ENCODE measurements at places on chromosomes 5 and 9.

DNA sequence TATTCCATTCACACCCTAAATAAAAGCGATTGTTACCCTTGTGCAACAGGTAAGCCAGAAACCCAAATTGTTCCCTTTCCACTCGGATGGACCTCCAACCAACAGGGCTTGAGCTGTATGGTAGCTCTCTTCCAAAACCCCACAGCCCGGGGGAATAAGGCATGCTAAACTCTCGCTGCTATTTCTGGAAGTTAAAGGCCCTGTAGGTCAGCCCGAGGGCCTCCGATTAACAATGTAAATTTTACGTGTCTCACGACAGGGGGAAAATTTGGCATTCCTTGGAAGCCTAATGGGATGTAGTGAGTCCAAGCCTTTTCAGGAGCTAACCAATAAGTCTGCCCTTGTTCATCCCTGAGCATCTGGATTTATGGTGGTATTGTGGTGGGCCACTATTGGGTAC lies 26.0 kb downstream of the CNOT8 start:
- no peak for DNase-seq

DNA sequence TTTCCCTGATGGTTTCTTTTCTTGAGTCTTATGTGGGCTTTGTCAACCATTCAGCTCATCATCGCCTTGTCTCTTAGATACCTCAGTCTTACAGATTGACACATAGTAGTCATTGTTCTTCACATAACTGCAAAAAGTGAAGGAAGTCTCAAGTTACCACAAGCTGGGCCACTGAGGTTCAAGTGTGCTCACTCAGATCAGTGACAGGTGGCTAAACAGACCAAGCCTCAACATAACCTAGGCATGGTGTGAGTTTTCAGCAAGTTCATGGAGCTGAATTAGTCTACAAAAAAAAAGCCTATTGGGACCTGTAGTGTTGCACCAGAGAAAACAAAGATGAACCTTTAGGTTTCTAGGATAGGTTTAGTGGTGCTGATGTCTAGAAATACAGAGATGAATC lies 58.2 kb downstream of the RFK start:
- DNase-seq = no peak

DNA sequence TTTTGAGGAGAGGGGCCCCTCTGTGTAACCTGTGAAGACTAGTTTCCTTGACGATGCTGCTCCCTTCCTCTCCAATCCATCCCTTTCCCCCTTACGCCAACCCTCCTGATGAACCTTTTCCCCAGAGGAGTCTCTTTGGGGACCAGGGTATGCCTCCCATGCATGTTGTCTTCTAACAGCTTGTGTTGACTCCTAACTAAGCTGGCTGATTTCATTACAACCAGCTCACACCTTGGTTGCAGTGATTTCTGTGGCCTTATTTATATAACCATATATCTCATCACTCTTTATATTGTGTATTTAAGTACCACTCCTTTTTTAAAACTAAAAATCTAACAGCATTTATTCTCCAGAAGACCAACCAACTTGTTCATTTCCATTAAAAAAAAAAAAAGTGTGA lies 42.5 kb downstream of the SFXN1 start:
- no peak for DNase-seq

GRCh38 chr5:168413062-168413461 lies 73.2 kb upstream of the RARS1 start:
- DNase-seq = no peak

DNA sequence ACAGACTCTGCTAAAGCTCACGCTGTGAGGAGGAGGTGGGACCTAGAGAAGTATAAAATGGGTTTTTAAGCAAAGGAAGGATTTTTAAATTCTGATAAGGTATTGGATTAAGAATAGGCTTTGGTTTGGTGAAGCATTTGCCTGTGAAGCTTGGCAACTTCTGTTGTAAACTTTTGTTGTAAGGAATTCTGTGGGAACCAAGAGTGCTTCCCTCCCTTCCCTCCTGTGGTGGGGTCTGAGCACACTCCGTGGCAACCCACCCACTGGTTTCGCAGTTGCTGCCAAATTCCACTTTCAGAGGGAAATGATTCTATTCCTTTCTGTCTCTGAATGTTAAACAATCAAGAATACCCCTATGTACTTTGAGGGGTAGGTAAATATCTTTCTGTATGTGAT lies 28.6 kb upstream of the GTF2H2C start:
- no peak for DNase-seq

GRCh38 chr9:112900488-112900887 lies 9.8 kb upstream of the SLC46A2 start:
- no peak for DNase-seq

DNA sequence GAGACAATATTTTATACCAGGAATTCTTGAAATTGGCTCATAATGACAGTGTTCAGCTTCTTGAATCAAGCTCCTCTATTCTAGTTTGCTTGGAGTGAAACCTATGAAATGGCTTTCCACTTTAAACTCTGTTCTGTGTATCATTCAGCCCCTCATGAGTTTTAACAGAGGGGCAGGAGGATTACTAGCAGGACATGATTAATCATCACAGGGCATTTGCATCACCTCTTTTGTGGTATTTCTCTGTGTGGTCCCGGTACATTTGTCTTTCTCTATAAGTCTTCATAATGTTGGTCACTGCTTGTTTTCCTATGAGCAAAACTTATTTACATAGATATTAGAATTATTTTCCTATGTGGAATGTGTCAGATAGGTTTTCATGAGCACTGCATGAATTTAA lies 21.2 kb downstream of the CAST start:
- no peak for DNase-seq

DNA sequence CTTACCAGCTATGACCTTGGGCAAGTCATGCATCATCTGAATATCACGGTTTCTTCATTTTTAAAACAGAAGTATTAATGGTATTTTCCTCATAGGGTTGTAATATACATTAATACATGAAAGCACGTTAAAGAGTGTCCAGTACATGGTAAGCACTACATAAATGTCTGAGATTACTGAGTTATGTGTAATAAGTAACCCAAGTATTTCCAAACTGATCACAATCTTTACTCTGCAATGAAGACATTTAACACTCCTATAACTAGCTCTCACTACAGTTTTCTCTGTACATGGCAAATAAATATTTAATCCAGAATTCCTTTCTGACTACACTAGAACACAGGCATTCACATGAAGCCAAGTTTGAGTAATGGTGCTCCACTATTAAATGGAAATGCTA lies 4.0 kb downstream of the GLDC start:
- DNase-seq = no peak

DNA sequence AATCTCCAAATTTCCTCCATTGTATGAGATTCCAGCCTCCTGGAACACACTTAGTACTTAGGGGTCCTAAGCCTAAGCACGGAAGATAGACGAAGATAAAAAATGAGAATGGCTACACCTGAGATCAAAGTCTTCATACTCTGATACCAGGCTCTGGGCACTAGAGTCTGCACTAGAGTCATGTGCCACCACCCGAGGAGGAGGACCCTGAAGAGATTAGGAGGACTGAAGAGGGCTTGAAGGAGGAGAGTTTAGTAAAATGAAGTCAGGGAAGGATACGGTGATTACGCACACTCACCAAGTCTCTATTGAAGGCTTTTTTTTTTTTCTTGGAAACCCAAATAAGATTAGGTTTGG lies 573 bp upstream of the SPATA24 start:
- DNase-seq = no peak

DNA sequence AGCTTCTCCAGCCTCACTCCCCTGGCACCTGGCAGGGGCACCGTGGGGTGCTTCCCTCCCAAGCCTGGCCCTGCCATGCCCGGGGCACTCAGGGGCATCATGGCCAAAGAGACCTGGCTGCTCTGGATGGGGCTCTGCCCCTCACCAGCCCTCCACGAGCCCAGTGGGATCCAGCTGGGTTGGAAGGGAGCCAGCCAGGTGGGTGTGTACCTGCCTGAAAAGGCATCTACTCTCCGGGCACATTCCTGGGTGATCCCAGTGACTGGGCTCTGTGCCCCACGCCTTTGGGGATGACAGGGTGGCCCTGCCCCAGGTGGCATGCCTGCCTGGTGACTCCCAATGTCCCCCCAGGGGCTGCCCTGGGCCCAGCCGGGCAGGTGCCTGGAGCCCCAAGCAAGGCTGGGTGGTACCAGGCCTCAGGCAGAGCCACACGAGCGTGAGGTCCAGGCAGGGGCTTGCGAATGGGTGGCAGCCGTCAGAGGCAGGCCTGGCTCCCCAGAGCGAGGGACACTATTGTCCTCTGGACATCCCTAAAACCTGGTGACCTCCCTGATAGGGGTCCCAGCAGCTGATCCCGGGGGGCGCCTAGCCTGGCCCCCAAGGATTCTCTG lies 777 bp downstream of the GPSM1 start:
- peak; percentile 40 for DNase-seq

- no peak for DNase-seq
These were observed 108.4 kb downstream of the MSX2 start for GRCh38 chr5:174832811-174833210.

DNA sequence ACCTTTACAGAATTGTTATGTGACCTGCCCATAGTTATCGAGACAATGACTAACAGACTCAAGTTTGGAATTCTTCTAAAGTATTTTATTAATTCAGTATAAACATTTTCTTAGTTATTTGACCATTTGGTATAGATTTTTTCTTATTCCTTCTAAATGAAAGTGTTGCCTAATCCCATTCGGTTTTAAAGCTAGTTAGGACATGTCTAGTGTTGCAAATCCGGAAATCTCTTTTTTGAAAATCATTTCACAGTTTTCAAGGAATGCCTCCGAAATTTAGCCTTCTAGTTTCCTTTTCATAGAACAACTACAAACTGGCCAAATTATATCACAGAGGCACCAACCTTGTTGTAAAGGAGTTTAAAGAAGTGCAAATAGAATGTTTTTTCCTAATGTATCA lies 171.8 kb downstream of the XRCC4 start:
- no peak for DNase-seq

- DNase-seq = no peak
These were observed 1.5 kb downstream of the DIRAS2 start for GRCh38 chr9:90641086-90641485.

GRCh38 chr9:124238546-124239140 lies 19.1 kb upstream of the NEK6 start:
- DNase-seq = no peak

GRCh38 chr5:68744206-68744605 lies 349.6 kb upstream of the SLC30A5 start:
- DNase-seq = no peak

- DNase-seq = no peak
These were observed 475.6 kb upstream of the PTGER4 start for GRCh38 chr5:40204144-40204543.

GRCh38 chr9:25415718-25416117 lies 262.5 kb downstream of the TUSC1 start:
- DNase-seq = no peak

GRCh38 chr5:40483316-40483715 lies 196.4 kb upstream of the PTGER4 start:
- no peak for DNase-seq

DNA sequence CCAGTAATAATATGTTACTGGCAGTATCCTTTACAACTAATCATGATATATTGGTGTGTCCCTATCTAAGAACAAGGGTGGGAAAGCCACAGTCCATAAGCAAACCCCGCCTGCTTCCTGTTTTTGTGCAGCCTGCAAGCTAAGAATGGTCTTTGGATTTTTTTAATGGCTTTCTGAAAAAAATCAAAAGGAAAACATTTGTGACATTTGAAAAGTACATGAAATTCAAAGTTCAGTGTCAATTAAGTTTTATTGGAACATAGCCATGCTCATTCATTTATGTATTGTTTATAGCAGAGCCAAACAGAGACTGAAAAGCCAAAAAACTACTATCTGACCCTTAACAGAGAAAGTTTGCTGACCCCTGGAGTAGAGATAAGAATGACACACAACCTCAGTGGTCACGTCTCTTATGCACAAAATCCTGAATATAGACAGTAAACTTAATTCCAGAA lies 12.8 kb upstream of the TMEM245 start:
- no peak for DNase-seq

DNA sequence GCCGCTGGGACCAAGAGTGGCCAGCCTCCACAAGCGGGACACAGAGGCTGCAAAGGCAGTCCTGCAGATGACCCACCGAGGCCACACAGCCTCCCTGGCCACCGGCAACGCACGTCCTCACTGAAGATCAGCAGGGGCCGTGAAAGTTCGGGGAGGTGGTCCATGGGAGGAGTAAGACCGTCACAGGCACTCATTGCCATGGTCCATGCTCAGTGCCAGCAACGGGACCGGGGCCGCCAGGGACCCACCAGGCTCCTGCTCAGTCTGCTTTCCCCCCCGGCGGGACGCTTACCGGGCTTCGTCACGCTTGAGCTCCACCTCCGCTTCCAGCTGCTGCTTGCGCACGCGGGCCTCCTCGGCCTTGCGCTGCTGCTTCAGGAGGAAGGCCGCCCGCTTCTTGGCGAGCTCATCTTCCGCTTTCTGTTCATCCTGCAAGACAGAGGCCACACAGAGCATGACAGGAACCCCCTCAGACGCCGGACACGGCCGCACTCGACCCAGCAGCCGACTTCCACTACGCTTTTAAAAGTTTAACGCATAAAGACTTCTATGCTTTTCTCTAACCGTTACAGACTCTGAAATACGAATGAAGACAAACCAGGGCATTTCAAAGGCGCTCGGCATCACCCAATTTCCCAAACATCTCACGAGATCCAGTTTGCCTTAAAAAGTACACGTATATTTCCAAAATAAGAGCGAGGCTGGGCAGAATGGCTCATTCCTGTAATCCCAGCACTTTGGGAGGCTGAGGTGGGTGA lies 88.4 kb downstream of the CAMSAP1 start:
- no peak for DNase-seq

- no peak for DNase-seq
These were observed 84.8 kb upstream of the NEURL1B start for GRCh38 chr5:172556262-172556661.

- DNase-seq = no peak
These were observed 13.4 kb upstream of the TNFAIP8 start for GRCh38 chr5:119342406-119342805.

DNA sequence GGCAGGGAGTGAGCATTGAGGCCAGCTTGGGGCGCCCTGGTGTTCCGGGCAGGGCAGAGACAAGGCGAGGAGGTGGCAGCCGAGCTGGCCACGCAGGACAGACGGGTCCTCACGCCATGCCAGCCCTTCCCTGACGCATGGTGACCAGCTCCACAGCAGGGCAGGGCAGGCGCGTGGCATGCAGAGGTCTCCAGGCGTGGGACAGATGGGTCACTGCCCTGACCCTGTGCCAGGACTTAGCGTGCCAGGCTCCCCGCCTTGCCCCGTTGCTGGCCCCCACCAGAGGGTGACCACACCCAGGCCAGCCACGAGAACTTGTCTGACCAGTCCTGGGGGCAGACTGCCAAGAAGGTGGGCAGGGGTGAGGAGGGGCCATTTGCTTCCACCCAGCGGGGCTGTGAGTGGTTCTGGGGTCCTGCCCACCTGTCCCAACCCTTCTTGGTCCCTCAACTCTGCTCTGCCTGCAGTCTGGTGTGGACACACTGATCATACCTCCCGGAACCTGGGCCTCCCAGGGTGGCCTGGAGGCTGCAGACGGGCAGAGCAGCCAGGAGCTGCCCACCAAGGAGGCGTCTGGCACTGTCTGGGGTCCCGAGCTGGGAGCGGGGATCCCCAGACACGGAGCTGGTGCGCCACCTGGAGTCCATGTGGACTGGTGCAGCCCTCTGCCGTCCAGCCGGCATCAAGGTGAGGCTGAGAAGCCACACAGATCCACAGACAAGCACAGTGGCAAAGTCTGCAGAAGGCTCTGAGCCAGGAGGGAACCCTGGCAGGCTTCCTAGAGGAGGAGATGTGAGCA lies at the start of gene RNF224:
Gene RNF224, plus strand, starts transcription at position 449 of the 799 bp plus-strand sequence. CDS start 834 bp downstream, outside the sequence.
- DNase-seq = peak; percentile 54

GRCh38 chr9:136996361-136997292 lies at the start of gene CLIC3:
TSS of gene CLIC3 (minus strand) at chr9:136996568. CDS start at chr9:136996543, 25 bp downstream.
- no peak for DNase-seq

- DNase-seq = no peak
These were observed 76.7 kb downstream of the PDE4D start for GRCh38 chr5:59816654-59817300.

Measured in NCI-H1105 treated with DMSO at 0.1 percent for 48 hours (cell line).